Omental fat pad (tissue), 4 donors: ENCODE measurements at places on chromosomes 1 and 21.

- no peak for DNase-seq
Observed at GRCh38 chr21:46412521-46413364, 45.9 kb upstream of the DIP2A start.

DNA sequence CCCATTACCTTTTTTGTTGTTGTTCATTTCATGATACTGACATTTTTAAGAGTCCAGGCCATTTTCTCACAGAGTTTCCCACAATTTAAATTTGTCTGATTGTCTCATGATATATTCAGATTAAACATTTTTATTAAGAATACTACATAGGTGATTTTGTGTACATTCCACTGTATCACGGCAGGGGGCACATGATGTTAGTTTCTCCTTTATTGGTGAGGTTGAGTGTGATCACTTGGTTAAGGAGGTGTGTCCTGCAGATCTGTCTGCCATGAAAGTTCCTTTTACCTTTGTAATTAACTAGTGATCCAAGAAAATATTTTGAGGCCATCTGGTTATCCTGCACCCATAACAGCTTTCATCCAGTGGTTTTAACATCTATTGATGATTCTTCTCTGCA is 11.8 kb downstream of the RTCA start:
- DNase-seq = no peak

- DNase-seq = no peak
Observed at GRCh38 chr1:40059338-40059959, 18.9 kb downstream of the CAP1 start.

GRCh38 chr1:70221238-70222121 is at the start of gene SRSF11:
Gene SRSF11 (plus strand): TSS chr1:70221380. CDS start chr1:70221637, 257 bp downstream.
- peak; percentile 88 for DNase-seq

DNA sequence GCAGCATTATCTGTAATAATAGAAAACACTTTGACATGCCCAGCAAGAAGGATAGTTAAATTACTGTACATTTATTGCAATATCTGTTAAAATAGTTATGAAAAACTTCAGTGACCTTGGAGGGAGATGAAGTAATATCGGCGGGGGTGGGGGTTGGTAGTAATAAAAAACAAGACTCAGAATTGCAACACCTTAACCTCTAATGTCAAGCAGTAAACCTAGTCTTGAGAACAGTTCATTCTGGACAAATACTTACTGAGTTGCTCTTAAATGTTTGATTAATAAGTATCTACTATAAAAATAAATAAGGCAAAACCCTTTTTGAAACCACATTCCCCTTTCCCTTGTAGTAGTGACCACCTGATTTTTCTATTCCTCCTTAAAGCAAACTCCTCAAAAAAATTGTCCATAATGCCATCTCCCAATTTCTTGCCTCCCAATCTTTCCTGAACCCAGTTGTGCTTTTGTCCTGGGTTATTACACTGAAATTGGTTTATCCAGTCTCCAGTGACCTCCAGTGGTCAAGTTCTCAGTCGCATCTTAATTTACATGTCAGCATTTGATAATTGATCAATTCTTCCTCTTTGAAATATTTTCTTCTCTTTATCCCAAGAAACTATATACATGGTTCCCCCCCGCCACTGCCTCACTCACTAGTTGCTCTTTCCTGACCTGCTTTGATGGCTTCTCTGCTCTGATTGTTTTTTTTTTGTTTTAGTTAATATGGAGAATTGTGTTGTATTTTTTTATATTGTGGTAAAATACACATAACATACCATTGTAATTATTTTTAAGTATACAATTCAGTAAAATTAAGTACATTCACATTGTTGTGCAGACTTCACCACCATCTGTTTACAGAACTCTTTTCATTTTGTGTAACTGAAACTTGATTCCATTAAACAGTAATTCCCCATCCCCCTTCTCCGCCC is 36.8 kb downstream of the RAP1A start:
- no peak for DNase-seq

DNA sequence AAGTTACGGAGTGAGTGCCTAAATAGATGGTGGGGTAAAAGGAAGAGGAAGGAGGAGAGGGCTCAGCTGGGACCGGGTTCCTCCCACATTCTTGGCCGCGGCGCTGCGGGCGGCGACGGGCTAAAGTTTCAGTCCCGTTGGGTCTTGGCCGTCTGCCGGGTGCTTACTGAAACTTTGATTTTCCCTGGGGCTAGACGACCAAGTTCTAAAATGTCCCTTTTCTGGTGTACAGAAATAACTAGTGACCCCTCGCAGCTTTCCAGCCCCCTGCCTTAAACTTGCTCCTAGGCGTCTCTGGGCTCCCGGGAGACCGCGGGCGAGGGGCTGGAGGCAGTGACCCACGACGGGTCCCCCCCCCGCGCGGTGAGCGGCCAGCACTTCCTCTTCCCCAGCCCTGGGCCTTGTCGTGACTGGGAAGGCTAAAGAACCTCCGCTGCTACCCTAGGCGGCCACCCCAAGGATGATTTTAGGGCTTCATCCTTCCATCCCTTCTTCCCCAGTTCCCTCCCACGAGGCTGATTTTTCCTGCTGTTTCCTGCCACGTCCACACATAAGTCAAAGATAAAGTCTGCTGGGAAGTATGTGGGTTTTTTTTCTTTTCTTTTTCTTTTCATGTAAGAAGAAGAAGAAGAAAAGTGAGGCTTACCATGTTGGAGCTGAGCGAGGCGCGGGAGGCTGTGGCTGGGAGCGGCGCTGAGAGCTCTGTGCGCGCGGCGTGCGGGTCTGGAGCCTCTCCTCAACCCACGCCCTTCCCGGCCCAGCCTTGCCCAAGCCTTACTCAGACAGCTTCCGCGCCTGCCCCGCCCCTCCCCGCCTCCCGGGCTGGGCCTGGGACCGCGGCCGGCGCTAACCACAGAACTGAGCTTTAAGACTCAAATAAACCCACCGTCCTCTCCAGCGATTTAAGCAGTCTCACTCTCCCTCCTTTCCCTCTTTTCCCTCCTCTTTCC is at the start of gene S100A11:
Gene S100A11 (minus strand): TSS at position 738 of the 950 bp plus-strand sequence. CDS start 89 bp downstream, at position 649.
- DNase-seq = peak; percentile 78

- no peak for DNase-seq
Observed at GRCh38 chr1:232472485-232473041, 157.4 kb downstream of the SIPA1L2 start.

DNA sequence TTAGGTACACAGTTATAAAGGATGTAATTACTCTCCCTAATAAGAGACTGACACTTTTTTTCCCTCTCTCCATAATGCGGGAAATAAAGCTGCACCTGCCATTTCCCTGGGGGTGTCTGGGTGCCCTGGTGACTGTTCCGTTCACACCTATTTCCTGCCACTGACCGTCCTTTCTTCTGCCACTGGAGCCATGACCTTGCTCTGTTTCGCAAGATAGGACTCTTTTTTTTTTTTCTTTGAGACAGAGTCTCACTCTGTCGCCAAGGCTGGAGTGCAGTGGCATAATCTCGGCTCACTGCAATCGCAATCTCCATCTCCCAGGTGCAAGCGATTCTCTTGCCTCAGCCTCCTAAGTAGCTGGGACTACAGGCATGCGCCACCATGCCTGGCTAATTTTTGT is 66.1 kb upstream of the SERBP1 start:
- no peak for DNase-seq

DNA sequence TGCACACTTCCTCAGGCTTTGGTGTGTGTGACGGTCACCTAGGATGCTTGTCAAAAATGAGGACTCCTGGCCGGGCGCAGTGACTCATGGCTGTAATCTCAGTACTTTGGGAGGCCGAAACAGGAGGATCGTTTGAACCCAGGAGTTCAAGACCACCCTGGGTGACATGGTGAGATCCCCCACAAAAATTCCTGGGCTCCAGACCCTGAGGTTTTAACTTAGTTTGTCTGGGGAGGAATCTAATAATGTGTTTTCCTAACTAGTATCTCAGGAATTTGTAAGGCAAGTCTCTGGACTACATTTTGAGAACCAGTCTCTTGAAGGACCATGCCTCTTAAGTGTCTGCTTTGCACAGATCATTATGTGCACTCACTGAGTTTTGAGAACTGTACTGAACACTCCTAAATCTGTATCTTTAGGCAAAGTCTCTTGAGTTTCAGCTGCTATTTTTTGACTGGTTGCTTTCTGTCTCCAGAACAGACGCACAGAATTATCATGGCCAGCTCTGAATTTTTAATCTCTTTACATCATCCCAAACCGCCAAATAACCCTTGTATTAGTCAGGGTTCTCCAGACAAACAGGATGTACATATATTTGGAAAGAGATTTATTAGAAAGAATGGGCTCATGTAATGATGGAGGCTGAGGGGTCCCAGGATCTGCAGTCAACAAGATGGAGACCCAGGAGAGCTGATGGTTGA is 45.5 kb upstream of the VANGL1 start:
- no peak for DNase-seq

- no peak for DNase-seq
Observed at GRCh38 chr1:213968146-213968825, 19.5 kb upstream of the PROX1 start.

DNA sequence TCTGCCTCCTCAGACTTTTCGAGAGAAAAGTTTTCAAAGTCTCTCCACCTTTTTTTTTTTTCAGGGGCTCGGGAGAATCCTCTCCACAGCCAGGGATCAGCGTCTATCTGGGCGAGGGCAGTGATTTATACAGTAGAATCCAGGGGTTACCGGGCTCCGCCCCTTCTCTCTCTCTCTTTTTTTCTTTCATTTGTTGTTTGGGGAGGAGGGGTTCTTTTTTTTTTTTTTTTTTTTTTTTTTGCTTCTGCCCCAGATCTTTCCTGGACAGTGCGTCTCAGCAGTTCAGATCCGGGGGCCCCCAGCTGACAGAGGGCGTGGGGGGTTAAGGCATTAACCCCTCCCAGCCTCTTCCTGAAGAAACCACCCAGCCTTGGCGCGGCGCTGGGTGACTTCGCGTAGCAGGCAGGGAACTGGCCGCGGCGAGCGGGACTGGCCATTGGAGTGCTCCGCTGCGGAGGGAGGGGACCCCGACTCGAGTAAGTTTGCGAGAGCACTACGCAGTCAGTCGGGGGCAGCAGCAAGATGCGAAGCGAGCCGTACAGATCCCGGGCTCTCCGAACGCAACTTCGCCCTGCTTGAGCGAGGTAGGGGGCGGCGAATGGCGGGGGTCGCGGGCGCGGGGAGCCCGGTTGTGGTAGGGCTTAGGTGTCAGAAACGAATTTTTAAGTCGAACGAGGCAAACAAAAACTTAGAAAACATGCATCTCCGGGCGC is at the start of gene S1PR1:
Gene S1PR1 (plus strand): TSS at position 504 of the 713 bp plus-strand sequence. CDS start 1,966 bp downstream, outside the sequence.
- peak; percentile 28 for DNase-seq

DNA sequence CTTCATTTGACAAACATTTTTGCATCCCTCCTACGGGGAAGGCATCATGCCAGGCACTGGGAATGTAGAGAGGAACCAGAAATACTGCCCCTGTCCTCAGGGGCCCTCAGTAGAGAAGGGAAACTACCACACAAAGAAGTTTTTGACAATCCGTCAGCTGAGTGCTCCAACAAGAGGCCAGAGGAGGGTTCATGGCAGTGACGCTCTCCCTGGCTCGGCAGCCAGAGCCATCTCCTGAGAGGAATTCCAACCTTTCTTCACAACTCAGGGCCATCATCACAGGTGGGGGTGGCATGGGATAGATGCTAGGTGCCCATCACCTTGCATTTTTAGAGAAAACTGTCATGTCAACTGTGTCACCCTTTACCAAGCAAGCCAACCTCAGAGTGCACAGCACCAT is 154.1 kb downstream of the HIVEP3 start:
- DNase-seq = no peak

GRCh38 chr1:240732390-240732789 is 120.4 kb upstream of the GREM2 start:
- DNase-seq = no peak

DNA sequence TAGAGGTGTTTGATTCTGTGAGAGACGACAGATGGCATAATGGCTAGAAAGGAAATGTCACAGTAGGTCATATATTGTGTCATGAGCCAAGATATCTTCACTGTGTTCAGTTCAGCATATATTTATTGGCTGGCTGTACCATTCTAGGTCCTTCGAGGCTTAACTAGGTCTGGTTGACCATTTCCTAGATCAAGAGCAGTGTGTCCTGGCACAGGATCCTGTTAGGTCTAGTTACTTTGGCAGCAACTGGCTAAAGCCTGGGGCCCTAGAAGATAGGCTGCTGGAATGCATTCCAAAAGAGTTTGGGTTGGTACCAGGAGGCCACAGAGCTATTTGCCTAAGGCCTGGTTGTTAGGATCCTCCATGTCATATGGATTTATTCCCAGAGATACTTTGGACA is 20.9 kb downstream of the ZBTB40 start:
- no peak for DNase-seq

DNA sequence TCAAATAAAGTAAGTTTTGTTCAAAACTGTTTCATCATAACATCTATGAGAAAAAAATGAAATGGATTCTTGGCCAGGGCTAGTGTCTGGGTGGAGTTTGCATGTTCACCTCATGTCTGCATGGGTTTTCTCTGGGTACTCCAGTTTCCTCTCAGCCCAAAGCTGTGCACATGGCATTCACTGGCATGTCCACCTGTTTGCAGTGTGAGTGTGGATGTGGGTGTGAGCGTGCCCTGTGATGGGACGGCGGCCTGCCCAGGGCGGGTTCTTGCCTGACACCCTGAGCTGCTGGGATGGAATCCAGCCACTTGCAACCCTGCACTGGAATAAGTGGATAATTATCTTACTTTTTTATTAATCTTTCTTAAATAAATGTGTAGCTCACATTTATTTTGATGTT is 185.5 kb downstream of the RYR2 start:
- DNase-seq = no peak

DNA sequence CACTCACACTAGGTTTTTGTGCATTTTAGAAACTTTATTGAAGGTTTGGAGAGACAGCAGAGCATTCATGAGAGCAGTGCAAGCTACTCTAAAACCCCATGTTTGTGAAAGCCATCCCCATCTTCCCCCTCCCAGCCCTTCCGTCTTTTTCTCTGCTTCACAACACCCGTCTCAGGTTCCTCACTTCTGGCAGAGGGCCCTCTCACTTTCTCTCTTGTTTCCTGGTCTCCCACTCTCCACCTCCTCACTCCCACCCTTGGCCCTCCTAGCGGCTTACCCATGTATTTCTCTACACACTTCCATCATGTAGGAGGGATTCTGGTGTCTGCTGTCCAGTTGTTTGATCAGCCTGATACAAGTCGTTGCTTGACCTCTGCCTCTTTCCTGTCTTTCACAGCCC is 92.7 kb downstream of the LRRC8C start:
- DNase-seq = no peak

- no peak for DNase-seq
Observed at GRCh38 chr1:43659212-43660166, 9.5 kb downstream of the KDM4A start.

- no peak for DNase-seq
Observed at GRCh38 chr1:222161676-222162075, 386.2 kb downstream of the HHIPL2 start.

GRCh38 chr1:3141129-3141528 is 72.1 kb downstream of the PRDM16 start:
- DNase-seq = no peak

DNA sequence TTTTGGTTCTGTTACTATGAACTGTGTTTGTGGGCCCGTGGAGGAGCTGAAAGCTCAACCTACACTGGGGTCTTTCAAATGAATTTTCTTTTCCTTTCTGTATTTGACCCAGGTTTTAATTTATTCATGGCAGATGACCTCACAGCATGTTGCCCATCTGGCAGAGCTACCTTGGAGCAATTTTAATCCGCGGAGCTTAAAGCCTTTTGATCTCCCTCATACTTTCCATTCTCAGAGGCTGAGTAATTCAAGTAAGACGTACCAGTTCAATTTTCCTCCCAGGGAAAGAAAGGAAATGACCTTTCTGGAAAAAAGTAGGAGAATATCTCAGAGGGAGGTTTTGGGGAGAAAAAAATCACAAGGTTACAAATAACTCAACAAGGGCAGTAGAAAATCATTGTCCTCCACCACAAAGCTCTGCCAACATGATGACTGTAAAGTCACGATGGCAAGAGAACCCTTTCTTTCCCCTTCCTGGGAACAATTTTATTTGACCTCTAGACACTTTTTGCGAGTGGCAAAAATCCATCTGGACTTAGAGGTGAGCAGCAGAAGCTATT is 21.6 kb upstream of the PCP4 start:
- DNase-seq = no peak

- no peak for DNase-seq
Observed at GRCh38 chr1:10059342-10059718, 26.6 kb downstream of the UBE4B start.
